ENCODE measurements at places on chromosomes 1 and 21. TPM values are rescaled to one million over a fixed set of nuclear protein-coding genes. Genes with fewer than 3 reads are reported as not detected.

Gene CYYR1
- 12.5 TPM for total RNA-seq

Gene OLFML3
- total RNA-seq = 157 TPM

Gene INSRR
- total RNA-seq = not detected

Gene IFI44L
- total RNA-seq = 4.3 TPM

Gene DNAJC8
- total RNA-seq = 75.0 TPM

Gene ITLN2
- 2.3 TPM for total RNA-seq

Gene MAP1LC3C
- total RNA-seq = 3.1 TPM

DNA sequence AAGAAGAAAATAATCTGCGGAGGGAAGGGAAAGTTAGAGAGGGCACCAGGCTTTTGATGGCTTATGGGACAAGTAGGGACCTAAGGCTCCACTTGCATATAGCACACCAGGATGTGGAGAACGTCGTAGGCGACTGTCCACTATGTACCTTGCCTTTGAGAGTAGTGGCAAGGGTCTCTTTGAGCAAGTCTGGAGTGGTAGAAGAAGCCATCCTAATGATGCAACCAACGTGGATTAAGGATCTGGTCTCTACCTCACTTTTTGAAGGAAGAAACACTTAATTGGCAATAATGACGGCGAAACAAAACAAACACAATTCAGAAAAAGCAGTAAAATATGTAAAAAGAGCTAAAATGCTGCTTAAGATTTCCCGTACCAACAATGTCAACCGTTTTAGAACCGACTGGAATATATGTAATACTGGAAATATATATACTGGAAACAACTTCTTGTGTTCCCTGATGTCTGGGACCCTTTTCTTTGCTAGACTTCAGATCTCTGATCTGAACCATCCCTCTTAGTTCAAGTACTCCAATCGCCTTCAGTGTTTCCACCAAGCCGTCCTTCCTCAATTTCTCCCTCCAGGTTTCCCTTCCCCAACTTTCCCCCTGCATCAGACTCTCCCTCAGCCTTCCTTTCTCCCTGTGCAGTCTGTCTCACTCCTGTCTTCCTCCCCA is 821 bp upstream of the KHDRBS1 start:
- DNase-seq = no peak

DNA sequence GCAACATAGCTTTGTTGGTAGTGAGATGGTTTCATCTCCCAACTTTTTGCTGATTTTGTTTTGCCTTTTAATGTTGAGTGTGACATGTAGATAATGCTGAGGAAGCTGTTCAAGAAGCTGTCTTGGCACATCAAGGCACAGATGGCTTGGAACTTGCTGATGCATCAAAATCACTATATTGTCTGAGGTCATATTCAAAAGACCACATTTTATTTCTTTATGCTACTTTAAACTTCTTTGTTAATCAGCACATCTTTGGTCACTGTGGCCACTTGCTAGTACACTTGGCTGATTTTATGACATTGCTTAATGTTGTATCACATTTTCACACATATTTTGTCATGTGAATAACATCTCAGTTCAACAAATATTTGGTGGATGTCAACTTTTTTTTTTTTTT is 87.1 kb upstream of the BCL10 start:
- DNase-seq = no peak

- DNase-seq = no peak
These were observed 19.1 kb downstream of the CLDN14 start for GRCh38 chr21:36460866-36461265.

GRCh38 chr1:229710746-229711145 is 84.7 kb downstream of the URB2 start:
- no peak for DNase-seq

- DNase-seq = no peak
These were observed 114.9 kb downstream of the DENND1B start for GRCh38 chr1:197660389-197660788.

GRCh38 chr1:176466514-176466913 is 3.5 kb downstream of the PAPPA2 start:
- DNase-seq = no peak

- peak; percentile 61 for DNase-seq
These were observed 610 bp downstream of the COL6A2 start for GRCh38 chr21:46098303-46099141.

- no peak for DNase-seq
These were observed 259.2 kb upstream of the KAZN start for GRCh38 chr1:14339288-14339687.

DNA sequence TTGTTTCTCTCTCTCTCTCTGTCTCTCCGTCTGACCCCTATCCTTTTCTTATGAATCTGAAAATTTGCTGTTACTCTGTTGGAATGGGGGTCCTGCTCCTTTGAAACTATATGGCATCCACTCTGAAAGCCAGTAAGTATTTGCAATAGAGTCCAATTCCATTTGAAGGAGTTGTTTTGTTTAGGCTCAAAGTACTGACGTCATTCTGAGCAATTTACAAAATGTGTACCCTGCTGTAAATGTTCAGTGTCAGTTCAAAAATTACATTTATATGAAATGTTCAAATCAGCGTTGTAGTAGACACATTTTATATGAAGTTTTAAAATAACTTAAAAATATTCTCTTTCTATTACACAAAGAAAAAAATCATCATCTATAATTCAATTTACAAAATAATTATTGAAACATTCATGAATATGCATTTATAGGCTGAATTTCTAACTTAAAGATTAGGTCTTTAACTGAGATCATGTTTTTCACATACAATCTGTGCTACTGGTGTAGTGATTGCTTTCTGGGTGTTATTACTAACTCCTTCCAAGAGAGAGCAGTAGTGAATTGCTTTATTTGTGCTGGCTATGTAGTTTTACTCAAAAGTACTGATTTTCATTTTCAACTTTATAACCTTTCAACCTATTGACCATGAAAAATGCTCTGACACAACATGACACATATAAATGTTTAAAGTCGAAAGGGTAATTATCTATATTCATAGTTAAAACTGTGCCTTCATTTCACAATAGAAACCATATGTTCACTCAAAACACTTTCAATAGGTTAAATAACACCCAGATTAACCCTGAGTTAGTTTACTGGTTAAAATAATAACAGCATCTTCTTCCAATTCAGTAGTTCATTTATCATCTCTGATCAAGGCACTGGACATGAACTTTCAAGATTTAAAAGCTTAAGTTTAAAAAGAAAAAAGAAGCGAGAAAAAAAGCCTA is 253.1 kb upstream of the ADGRL4 start:
- no peak for DNase-seq

DNA sequence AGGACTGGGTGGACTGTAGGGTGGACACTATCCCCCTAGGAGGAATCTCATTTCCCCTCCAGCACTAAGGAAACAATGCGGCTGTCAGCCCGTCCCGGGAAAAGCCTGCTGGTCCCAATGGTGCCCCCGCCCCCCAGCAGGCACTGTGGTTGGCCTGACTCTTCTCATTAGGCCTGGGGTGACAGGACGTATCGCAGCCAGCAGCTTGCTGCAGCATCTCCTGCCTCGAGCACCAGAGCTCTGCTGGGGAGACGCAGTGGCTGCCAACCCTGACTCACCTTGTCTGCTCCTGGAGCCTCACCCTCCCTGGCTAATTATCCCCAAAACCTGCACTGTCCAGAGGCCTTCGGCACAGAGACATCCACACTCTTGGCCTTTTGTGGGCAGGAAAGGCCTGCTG is 115.1 kb upstream of the GJB5 start:
- no peak for DNase-seq

DNA sequence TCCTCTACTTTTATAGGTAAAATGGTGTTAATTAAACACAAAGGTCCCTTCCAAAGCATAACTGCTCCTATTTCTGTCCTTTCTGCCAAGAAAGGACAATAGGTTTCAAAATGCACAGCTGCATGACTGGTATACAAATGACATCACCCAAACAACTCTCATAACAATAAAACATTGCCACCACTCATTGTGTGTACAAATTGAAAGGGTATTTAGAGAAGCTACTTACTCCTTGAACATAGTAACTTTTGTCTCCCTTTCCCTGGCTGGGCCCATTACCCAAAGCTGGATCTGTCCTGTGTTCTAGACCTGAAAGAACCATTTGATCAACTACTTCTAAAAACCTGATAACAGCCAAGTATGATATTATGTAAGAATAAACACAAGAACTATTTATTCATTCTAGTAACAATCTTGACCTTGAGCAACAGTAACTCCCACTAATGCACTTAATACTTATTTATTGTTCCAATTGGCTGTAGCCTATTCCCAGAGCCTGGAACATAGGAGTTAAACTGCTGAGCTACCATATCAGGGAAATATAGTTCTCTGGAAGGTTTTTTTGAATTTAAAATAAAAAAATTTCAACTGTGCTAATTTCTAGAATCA is 38.2 kb downstream of the TTLL7 start:
- no peak for DNase-seq

GRCh38 chr1:5502311-5503194 is 489.7 kb downstream of the NPHP4 start:
- DNase-seq = peak; percentile 21

- no peak for DNase-seq
These were observed 15.3 kb downstream of the LDLRAD1 start for GRCh38 chr1:54002544-54003248.

- DNase-seq = peak; percentile 14
These were observed 474.7 kb downstream of the NUF2 start for GRCh38 chr1:163796394-163796821.

- DNase-seq = no peak
These were observed 1.0 kb downstream of the DDAH1 start for GRCh38 chr1:85463731-85464496.

GRCh38 chr1:22502202-22502601 is 50.6 kb downstream of the ZBTB40 start:
- DNase-seq = no peak

DNA sequence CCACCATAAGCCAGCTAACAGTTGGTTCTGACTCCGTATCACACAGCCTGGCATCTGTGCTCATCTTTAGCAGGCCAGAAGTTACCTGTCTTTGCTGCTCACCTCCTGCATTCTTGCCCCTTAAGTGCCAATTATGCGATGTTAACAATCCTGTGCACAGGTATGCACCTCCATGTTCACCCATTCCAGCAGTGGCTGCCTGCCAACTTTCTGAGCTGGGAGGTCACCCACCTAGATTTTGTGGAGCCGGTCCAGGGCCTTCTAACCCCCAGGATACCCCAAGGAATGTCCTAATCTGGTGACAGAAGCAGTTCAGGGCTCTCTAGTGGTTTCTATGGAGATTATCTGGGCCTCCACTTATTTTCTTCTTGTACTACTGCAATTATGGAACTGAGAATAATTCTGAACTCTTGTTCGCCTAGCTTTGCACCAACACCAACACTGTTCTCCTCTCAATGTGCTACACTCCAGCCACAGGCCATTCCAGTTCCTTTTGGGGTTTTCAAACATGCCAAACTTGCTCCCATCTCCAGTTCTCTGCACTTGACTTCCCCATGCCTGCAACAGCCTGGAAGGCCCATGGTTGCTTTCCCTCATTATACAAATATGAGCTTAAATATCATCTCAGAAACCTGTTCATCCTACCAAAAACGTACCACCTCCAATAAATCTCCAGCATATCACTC is 9.0 kb downstream of the BCAR3 start:
- DNase-seq = no peak

GRCh38 chr1:44677201-44677766 is 2.8 kb downstream of the ARMH1 start:
- DNase-seq = no peak

GRCh38 chr1:57464756-57465155 is 40.9 kb upstream of the DAB1 start:
- no peak for DNase-seq

GRCh38 chr21:45830720-45831366 is 150.7 kb upstream of the COL6A1 start:
- no peak for DNase-seq
